ENCODE measurements at places on chromosomes 2 and 18.
A peak's percentile ranks its signal among the peaks of the same experiment; 100 is the strongest.

DNA sequence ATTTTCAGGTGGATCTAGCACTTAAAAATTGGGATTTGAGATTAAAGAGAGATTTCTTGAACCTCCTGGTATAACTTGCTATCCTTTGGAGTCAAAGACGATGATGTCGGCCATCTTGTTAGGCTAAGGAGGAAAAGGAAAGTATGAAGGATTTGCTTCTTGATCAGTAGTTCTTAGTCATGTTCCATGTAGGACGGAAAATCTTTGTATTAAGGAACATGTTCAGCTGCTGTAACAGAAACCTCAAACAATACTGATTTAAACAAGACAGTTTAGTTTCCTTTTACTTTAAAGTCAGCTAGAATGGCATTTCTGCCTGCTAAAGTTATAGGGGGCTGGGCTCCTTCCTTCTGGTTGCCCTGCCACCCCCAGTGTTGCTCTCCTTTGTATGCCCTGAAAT is 56.4 kb upstream of the MGAT5 start:
- DNase-seq, result no peak

GRCh38 chr2:158953454-158953853 is 15.0 kb upstream of the TANC1 start:
- DNase-seq, result no peak

- no peak for DNase-seq
These were observed 35.3 kb upstream of the CAB39 start for GRCh38 chr2:230677201-230677946.

- DNase-seq, result no peak
These were observed 71.7 kb upstream of the MYO3B start for GRCh38 chr2:170106102-170106840.

GRCh38 chr2:25552318-25552717 is 121.1 kb downstream of the DTNB start:
- DNase-seq, result no peak

DNA sequence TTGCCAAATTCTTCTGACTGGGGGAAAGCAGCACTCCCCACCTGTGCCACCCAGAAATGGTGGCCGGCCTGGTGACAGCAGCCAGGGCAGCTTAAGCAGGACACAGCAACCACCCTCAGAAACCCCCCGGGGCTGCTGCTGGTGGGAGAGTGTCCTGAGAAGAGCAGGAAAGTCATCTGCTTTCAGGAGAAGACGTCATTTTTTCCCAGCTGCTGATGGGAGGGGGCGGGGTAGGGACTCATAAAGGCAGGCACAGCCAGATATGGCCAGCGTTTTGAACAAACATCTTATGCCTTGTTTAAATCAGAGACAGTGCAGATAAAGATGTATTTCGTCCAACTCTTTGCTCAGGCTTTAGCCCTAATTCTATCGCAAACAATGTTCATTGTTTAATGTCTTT is 139.5 kb downstream of the LRRC30 start:
- DNase-seq, result no peak

- DNase-seq, result peak; percentile 9
These were observed 149.7 kb downstream of the TFCP2L1 start for GRCh38 chr2:121135168-121135853.

DNA sequence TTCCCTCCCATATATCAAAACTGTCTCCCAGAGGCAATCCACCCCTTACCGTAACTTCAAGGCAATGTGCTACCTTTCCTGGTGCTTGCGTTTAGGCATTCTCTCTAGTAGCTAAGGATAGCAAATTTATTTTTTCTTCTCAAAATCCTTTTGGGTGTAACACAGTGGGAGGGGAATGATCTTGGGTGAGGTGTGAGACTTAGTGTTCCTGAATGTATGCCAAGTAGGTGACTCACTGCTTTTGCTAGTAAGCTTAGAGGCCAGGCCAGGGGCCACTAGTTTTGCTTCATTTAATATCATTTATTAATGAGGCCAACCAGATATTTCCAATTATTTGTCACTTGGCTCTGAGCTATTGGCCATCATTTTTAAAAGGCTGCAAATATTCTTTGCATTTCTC is 135.5 kb downstream of the NAPG start:
- DNase-seq, result peak; percentile 5

- DNase-seq, result peak; percentile 60
These were observed 26.7 kb downstream of the POLR1A start for GRCh38 chr2:86078774-86079545.

DNA sequence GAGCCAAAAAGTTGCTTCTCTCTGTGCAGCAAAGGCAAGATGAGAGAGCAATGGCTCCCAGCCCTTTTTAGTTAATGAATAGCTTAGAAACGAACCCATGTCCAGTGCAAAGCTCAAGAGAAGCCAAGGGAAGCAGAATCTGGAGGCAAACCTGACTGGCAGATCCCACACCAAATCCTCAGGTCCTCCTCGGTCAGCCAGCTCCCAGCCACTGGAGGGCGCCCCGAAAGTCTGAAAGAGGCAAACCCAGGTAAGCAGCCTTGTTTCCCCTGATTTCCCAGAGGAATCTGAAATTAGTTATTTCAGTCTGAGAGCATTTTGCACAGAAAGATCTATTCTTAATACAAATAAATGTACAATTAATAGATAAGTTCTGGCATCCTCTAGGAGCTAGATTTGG is 71.3 kb upstream of the PID1 start:
- peak; percentile 83 for DNase-seq

GRCh38 chr18:42052122-42052708 is 97.2 kb downstream of the PIK3C3 start:
- DNase-seq, result no peak

- no peak for DNase-seq
These were observed 527.6 kb upstream of the MEX3C start for GRCh38 chr18:51724790-51725721.

- DNase-seq, result peak; percentile 57
These were observed 22.4 kb downstream of the CYP27C1 start for GRCh38 chr2:127197475-127198385.

DNA sequence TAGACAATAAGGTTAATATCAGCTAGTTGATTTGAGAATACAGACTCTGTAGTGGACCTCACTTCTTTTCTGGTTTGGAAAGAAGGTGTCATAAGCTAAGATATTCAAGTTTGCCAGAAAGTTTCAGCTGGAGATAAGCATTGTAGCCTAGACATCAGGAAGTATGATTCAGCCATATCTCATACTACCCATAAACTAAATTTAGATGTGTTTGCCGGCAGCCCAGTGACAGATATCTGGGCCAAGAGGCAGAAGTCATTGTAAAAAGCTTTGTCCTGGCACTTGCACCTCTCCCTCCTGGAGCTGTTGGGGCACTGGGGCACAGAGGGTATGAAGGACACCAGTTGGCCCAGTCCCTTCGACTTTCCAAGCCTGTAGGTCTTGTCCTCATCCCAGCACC is 128.0 kb downstream of the EPHA4 start:
- no peak for DNase-seq

DNA sequence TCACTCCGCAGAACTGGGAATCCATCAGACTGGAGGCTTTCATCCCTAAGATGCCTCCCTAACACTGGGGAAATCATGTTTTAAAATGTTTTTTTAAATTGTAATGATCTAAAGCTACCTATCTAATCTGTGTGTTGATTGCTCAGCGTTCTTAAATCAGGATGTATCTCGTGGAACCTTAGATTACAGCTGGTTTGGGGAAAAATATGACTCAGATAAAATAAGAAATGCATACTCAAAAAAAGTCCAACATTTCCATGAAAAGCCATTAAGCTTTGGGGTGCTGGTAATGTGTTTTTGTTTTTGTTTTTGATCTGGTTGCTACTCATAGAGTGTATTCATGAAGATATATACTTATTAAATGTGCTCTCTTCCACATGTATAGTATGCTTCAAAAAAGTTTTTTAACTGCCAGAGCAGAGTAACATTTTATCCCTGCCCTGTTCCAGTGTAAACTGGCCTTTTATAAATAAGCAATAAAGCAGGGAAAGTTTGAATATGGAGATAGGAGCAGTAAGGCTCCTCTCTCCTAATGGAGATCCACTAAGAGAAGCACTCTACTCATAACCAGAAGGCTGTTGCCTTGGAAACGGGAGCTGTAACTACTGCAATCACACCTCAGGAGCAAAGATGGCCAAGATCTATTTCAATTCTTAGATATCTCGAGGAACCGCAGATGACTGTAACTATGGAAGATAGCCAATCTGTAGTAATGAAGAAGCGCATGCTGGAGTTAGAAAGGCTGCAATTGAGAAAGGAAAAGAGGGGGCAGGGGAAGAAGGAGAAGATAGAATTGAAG is 41.6 kb downstream of the ANKRD44 start:
- DNase-seq, result no peak
